ENCODE measurements at places on chromosomes 3 and 15. TPM values are rescaled to one million over a fixed set of nuclear protein-coding genes. Genes with fewer than 3 reads are reported as not detected.

Gene AGBL1
- total RNA-seq, result not detected

Gene RPP25
- 17.1 TPM for total RNA-seq

Gene AP3B2
- 4.6 TPM for total RNA-seq

Gene NDN
- total RNA-seq, result 39.2 TPM

Gene TGM4
- 0.16 TPM for total RNA-seq

Gene BFSP2
- total RNA-seq, result not detected

Gene C3orf70
- 4.8 TPM for total RNA-seq

Gene CD200R1
- total RNA-seq, result 1.3 TPM

Gene MYO5C
- 16.6 TPM for total RNA-seq

Gene PSTPIP1
- 3.9 TPM for total RNA-seq

Gene ACKR4
- 1.6 TPM for total RNA-seq

Gene CIAO2A
- total RNA-seq, result 71.8 TPM

Gene PARP15
- 5.6 TPM for total RNA-seq

Gene IQCF5
- not detected for total RNA-seq

Gene ROPN1
- 6.1 TPM for total RNA-seq

Gene LYSMD2
- total RNA-seq, result 5.0 TPM

Gene KATNBL1
- 67.6 TPM for total RNA-seq

Gene NANOGP8
- 1.1 TPM for total RNA-seq

Gene PRRT3
- 2.8 TPM for total RNA-seq

Gene PXYLP1
- 10.7 TPM for total RNA-seq

Gene CHL1
- 49.8 TPM for total RNA-seq

Gene ITIH4
- 5.8 TPM for total RNA-seq

Gene SCN11A
- total RNA-seq, result 0.33 TPM
